ENCODE measurements at places on chromosomes 2 and 18.

DNA sequence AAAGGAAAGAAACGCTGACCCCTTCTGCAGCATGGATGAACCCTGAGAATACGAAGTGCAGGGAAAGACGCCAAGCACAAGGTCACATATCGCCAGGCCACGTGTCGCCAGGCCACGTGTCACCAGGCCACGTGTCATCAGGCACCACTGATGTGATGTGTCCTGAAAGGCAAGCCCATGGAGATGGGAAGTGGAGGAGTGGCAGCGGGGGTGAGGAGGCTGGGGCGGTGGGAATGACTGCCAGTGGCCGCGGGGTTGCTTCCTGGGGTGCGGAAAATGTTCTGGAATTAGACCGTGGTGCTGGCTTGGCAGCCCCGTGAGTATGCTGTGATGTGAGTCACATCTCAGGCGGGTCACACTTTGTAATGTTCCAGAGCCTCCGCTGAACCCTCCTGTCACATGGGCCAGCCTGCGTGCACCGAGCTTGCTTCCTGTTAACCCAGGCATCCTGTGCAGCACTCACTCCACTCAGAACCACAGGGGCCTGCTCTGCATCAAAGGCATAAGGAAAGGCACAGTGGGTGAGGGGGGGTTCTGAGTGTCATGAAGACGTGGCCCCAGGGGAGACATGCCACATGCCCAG, 39.0 kb downstream of the SLC66A2 start:
- peak; percentile 25 for DNase-seq

- no peak for DNase-seq
Observed at GRCh38 chr2:82795446-82795845, 1663.6 kb downstream of the SUCLG1 start.

- DNase-seq: no peak
Observed at GRCh38 chr2:201597397-201597796, 45.9 kb downstream of the TMEM237 start.

DNA sequence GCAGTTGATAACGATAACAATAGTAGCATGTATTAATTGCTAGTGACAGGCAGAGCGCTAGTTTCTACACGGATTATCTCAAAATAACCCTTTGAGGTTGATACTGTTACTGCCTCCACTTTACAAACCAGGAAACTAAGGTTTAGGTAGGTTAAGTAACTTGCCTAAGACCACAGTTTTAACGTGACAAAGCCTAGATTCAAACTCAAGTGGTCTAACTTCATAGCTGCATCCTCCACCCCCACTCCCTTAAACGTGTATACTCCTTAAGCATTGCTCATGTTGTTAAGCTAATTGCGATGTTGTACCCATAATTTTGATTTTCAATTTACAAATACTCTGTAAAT, 1.2 kb downstream of the ME2 start:
- DNase-seq: no peak

GRCh38 chr2:118832791-118833715, 14.4 kb downstream of the EN1 start:
- no peak for DNase-seq

- DNase-seq: no peak
Observed at GRCh38 chr2:203714112-203714511, 7.7 kb downstream of the CD28 start.

DNA sequence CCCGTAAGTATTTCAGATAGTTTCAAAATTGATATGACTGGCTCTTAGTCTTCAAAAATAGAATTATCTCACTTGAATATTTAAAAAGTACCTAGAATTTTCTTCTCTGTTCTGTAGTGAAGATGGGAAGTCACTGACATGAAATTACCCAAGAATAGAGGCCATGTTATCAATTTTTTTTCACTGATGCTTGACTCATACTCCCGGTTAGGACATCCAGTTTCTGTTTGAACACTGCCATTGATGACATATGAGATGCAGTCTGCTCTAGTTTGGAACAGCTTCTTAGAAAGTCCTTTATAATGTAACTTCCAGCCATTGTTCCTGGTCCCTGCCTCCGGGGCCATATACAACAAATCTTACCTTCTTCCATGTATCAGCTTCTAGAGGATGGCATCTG, 26.0 kb downstream of the MAP3K20 start:
- DNase-seq: no peak

GRCh38 chr2:218069606-218070300, 700 bp downstream of the RUFY4 start:
- DNase-seq: no peak

DNA sequence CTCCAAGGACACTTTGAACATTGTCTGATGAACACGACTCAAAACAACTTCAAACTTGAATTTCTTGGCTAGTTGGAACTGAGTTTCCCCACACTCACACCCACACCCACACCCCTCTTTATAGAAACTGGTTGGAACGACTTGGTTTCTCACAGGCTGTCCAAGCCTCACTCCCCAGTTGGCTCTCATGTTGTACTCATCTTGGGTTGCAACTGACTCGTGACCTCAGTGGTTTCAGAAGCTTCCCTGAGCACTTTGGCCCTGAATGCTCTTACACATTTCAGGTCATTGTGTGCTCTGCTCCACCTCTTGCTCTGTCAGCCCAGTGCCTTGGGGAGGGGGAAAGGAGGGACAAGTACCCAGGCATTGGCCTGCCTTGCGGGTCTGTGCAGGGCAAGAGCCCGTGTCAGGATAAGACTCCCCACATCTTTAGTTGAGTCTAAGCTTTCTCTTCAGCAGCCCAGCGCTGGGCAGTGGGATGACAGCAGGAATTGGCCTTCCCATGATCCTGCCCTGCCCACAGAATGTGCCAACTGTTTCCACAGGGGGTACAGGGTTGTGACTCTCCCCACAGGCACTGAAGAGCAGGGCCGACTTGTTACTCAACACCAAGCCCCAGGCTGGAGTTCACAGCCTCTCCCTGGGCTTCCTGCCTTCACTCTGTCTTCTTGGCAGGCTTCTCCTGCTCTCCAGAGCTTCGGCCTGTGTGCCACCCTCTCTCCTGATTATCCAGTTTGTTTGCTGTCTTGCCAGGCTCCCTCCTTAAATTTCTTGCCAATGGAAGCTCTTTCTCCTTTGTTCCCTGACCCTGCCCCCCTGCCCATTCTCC, 104.6 kb downstream of the RTN4 start:
- DNase-seq: peak; percentile 34

DNA sequence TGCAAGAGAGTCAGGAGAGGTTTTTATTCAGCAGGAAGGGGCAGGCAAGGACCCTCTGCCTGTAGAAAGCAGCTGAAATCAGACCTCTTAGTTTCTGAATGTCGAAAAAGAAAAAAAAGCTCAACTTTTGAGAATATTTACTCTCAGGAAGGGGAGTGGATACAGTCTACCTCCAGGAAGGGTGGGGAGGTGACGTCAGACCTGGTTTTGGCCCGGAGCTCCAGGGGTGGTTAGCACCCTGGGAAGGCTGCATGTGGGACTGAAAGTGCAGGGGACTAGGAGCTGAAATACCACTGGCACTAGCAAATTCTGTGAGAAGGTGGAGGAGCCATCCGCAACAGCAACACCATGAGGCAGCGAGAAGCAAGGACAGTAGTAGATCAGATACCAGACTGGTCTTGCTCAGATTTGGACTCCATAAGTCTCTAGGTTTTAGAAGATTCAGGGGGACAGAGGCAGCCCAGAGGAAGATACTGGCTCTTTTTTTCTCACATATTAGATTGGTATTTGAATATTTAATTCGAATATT, 19.8 kb downstream of the MC2R start:
- no peak for DNase-seq

DNA sequence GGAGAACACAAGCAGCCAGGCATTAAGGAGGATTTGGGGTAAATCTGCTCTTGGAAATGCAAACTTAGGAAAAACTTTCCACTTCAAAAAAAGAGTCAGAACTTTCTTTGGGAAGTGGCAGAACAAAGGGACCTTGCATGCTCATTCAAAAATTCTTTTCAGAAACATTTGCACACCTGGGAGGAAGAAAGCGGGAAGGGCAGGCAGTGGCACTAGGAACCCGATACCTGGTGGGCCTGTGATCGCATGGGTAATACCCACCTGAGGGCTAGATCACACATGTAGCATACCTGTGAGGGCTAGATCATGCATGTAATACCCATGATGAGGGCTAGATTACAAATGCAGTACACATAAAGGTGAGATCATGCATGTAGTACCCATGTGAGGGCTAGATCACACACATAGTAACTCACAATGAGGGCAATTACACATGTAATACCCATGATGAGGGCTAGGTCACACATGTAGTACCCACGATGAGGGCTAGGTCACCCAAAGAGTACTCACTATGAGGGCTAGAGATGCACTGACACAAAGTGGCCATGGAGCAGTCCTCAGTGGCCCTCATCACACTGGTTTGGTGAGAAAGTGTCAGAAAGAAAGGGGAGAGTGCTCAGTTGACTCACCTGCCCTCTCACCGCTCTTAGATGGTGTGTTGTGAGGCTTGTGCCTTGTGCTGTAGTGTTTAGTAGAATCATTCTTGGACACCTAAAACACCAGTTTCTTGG, 212.5 kb downstream of the DLGAP1 start:
- DNase-seq: no peak

- no peak for DNase-seq
Observed at GRCh38 chr2:194765723-194766122, 891.3 kb upstream of the SLC39A10 start.

DNA sequence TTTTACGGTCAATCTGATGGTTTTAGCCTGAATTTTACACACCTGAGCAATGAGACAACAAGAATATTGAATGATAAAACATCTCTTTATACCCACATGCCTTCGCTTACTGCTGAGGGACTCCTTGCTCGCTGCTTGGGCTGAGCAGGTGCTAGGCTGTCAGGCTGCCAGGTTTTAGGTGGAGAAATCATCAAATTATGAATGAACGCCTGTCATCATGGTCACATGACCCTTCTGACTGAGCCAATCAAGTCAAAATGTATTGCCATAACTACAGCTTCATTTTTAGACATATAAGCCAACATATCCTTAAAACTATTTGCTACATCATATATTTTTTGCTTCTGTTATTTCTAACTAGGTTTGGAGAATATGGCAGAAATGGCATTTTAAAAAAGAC, 274.0 kb downstream of the LNPK start:
- no peak for DNase-seq
